ENCODE measurements at places on chromosomes 3 and 15.

DNA sequence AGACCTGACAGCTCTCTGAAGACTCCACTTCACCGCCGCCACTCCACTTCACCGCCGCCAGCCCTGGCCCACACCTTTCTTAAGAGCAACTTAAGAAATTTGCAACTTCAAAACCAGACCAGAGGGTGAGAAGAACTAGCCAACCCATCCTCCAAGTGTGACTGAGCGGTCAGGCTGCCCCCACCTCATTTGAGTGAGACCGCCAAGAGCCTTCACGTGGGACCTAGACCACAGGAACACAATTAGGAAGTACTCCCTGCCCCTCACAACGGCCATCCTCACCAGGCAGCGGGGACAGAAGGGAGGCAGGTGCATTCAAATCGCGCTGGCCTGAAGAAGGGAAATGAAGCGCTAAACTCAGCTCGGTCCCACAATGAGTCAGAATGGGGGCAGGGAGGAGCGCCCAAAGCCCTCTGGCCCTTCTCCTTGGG, 156.8 kb upstream of the BCL6 start:
- DNase-seq = no peak

- DNase-seq = no peak
Observed at GRCh38 chr3:170049146-170050000, 11.6 kb downstream of the GPR160 start.

DNA sequence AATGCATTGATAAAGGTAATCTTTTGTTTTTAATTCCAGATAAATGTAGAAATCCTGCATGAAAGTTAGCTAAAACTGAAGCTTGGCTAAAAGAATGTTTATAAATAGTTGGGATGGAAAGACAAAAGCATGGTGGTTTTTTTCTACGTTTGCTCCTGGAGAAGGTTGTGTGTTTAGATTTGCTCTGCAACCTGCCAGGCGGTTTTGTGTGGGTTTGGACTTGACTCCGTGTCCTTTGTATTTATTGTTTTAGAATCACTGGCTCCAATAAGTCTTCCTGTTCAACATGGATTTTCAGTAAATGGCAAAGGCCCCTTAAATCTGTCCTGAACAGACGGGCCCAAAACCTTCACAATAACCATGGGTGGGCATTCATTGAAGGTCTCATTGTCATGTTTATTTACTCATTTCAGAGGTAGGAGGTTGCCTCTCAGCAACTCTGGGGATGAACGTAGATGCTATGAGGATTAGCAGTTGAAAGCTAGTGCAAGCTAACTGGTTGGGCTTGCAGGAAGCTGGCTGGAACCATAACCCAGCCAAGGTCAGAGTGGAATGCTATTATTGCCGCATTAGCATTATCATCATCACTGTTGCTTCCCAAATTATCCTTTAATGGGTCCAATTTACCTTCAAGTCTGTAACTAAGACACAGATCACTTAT, 60.6 kb upstream of the ADAMTS9 start:
- DNase-seq = no peak

DNA sequence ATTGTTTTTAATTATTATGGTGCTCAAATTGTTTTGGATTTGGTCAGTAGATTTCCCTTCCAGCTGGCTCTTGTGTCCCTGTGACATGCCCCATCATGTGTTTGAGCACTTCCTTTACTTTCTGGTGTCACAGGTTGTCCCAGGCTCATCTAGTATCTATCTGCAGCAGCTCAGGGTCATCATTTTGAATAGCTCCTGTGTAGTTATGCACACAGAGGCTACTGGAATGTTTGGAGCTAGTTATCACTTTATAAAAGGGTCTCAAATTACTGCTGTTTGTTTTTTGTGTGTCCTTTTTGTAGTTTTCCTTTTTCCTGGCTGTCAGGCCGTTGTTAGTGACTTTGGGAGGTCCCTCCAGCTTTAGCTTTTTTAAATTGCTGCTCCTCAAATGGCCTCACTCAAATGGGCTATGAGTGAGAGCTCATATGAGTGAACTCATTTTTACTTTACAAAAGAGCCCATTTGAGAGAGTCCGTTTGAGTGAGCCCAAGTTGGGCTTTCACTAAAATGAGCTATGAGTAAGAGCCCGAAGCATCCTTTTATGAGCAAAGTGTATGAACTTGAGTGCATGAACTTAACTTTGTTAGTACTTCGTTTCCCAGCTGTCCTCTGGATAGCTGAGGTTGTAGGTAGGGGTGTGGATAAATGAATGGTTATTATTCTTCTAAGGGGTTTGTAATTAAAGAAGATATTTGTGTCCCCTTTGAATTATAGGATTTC, 43.8 kb downstream of the SQOR start:
- DNase-seq = no peak

DNA sequence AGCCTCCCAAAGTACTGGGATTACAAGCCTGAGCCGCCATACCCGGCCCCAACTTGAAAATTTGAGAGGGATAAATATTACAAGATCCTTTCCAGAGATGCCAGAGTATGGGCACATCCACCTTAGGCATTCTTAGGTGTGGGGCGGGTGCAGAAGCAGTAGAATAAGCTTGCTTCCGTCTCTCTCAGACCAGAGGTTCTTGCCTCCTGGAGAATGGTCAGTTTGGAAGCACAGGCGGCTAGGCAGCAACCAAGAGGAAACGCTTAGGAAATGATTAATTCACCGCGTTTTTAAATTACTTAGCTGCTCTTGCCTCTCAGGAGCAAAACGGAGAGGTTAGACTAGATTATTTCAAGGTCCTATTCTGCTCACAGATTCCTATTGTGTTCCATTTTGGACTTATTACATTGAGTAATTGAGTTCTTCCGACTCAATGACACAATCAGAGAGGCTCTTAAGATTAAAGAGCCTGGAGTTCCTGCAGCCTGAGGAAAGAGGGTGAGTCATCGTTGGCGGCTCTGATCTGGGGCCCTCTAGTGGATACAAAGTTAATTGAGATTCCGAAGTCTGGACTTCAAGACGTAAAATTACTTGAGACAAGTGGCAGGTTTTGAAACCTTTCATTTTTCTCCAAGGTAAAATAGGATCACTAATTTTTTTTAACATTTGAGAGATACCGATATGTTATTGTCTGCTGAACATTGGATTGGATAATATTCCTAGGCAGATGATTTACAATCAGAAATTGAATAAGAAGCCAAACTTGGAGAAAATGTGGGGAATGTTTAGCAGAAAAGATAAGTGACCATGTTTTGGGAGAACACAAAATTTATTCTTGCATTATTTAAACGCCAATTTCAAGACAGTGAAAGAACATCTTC, 5.8 kb upstream of the TOPAZ1 start:
- DNase-seq = peak; percentile 39

GRCh38 chr15:56989411-56989924, 71.0 kb downstream of the TCF12 start:
- DNase-seq = no peak

DNA sequence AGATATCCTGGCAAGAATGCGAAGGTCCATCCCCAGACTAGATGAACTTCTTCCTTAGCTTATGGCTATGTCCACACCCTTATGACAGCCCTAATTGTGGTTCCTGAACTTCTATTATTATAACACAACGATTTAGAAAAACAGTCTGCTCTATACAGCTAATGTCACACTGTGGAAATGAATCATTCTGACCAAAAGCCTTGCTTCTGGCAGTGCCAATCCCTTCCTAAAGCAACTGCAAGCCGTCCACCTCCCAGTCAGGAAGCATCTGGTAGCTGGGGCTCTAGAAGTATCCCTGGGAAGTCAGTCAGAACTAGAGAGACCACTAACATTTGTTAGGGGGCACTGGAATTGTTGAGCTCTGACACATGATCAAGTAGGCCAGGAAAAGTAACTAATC, 45.0 kb downstream of the MYO5A start:
- DNase-seq = no peak

DNA sequence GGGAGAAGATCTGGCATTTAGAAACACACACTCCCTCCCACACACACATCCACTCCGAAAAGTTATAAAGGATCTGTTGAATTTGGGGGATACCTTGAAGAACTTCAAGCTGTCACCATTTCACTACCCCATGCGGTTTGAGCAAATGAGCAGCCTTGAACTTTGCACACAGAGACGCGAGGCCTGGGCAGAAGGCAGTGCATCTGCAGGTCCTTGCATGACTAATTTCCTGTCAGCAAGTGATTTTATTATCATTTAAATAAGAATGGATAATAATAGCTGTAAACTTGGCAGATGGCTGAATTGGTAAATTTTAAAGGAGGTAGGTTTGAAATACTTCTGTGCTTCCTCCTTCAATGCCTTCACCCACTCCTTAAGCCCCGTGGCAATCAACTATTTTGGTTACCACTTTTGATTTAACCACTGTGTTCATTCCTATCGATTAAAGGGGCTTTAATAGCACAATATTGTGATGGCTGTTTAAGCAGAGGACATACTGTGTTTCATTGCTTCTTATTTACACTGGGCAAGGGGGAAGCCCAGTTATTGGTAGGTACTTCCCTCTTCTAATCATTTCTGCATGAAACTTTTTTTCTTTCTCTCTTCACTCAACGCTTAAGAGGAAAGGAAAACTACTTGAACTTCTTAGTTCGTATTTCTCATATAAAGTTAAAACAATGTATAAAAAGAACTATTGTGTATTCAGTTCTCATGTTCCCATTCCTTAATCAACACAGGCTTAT, 108.1 kb downstream of the ROBO2 start:
- no peak for DNase-seq

GRCh38 chr3:53074366-53074696, 28.5 kb upstream of the SFMBT1 start:
- DNase-seq = no peak

GRCh38 chr3:66154444-66154861, 66.3 kb upstream of the SLC25A26 start:
- no peak for DNase-seq

GRCh38 chr15:91073768-91074167, 26.3 kb upstream of the SV2B start:
- no peak for DNase-seq

GRCh38 chr3:191141728-191142127, 57.3 kb upstream of the OSTN start:
- DNase-seq = no peak

- no peak for DNase-seq
Observed at GRCh38 chr3:187210545-187211327, 13.4 kb downstream of the RTP1 start.

DNA sequence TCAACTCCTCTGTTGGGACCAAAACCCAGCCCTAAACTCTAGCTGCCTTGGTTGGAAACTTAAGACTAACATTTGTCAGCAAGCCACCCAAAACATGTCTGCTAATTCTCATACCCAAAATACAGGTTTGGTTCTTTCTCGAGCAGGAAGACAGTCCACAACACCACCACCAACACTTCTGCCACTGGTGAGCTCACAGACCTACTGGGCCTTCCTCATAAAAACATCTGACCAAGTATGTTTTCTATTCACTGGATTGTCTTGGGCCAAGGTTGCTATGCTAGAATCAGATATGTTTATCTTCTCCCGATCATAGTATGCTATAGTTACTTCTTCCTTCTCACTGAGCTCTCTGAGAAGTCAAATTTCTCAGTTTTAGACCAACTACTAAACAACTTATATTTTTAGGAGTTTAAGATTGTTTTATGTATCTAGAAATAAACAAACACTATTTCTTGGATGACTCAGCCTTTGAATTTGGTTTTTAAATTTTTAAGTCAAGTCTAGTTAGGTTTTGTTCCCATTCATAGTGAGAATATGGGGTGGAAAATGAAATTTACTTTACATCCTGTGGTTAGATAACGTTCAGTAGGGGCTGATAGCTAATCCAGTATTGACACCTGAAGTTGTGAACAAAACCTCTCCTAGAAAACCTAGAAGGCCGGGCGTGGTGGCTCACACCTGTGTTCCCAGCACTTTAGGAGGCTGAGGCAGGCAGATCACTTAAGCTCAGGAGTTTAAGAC, 360.5 kb downstream of the RSL24D1 start:
- no peak for DNase-seq

GRCh38 chr15:83848315-83849050, 194.6 kb downstream of the ADAMTSL3 start:
- no peak for DNase-seq

GRCh38 chr3:102092617-102093466, 243.5 kb downstream of the NFKBIZ start:
- no peak for DNase-seq

DNA sequence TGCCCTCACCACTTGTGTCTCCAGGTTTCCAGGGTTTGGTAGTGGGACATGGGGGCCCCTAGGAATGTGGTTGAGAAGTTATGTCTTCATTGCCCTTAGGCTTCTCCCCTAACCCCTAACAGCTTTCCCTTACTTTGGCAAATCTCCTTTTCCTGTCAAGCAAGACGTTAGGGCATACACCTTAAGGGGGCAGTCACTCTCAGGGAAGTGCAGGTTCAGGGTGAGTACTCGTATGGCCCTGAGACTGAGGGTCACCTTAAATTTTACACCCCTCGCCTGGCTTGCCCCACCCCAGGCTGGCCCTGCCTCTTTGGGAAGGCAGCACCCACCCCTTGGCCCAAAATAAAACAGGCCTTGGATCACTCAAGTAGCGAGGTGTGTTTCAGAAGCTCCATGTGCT, 33.5 kb downstream of the POLR2M start:
- DNase-seq = no peak

- DNase-seq = no peak
Observed at GRCh38 chr15:71050461-71050860, 64.8 kb upstream of the THSD4 start.
